NT2/D1 (cell line): ENCODE measurements at places on chromosomes 6 and 20.

- no peak for DNase-seq
These were observed 57.8 kb downstream of the KIZ start for GRCh38 chr20:21183722-21184121.

DNA sequence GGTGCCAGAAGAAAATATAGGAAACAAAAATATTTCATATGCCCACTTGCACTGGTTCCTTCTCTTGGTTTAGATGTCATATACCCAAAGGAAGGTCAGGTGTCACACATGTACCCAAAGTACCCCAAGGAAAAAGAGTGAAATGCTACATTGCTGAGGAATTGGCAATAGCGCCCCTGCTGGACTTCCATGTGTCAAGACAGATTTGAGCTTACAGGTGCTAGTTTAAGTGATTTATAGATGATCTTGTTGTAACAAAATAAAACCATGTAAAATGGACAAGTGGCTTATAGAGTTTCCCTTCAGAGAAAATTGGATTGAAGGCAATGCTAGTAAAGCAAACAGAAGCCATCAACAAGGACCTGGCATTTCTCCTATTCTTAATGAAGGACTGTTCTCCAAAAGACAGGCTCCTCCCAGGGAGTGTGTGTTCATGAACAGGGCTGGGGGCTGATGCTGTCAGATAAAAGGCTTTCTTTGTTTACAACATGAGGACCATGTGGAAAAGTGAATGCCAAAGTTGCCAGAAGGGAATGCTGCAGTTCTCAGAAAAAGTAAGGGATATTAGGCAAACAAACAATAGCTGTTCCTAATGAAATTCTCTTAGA is 64.3 kb upstream of the PAK5 start:
- DNase-seq: peak; percentile 27

DNA sequence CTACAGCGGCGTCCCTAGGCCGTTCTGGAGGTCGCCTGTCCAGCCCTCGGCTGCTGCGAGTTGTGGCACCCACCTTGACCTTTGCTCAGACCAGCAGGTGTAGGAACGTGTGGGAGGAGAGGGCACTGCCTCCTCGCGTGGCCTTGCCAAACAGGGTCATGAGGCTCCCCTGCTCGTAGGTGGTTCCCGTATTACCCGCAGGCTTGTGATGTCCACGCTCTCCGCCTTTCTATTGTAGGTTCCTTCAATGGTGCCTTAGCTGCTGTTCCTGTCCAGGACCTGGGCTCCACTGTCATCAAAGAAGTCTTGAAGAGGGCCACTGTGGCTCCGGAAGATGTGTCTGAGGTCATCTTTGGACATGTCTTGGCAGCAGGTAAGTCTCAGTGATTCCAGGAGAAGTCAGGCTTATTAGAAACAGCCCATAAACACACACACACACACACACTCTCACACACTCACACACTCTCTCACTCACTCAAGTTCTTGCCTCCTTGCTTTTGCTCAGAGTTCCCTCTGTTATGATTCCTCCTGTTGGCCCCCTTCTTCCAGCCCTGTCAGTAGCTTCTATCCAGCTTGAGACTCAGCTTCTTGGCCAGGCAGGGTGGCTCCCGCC is 942 bp downstream of the ACAT2 start:
- DNase-seq: no peak

DNA sequence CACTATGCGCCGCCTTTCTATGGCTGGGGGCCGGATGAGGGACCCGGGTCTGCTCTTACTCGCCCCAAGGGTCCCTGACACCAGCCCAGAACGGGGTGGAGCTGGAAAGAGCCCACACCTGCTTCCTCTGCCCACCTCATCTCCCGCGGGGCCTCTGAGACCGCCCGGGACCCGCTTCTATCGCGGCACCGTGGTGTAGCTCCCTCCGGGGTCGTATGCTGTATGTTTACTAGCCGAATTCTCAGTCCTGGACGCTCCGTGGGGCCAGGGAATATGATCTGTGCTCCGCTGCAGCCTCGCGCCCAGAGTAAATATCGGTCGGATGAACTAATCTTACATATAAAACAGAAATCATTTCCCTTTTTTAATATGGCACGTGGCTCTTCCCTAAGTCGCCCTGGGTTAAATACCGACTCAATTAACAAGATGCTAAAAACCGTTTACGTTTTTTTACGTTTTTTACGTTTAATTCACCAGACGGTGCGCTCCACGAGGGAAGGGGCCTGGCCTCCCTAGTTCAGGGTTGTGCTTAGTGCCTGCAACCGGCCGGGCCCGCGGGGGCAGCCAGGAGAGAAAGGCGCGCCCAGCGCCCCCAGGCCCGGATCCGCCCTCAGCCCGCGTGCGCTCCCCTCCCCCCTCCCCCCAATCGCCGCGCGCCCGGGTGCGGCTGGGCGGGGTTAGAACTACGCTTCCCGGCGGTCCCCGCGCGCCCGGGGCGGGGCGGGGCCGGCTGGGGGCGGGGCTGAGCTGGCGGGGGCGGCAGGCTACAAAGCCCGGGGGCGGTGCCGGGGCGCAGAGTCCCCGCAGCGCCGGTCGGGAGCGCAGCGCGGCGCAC is at the start of gene RBM38:
TSS of gene RBM38 (plus strand) at position 793 of the 835 bp plus-strand sequence. CDS start 186 bp downstream, outside the sequence.
- DNase-seq: no peak

GRCh38 chr6:138912308-138912707 is 75.7 kb downstream of the REPS1 start:
- no peak for DNase-seq

- DNase-seq: no peak
These were observed 66.3 kb upstream of the FBXL4 start for GRCh38 chr6:99014061-99014460.

DNA sequence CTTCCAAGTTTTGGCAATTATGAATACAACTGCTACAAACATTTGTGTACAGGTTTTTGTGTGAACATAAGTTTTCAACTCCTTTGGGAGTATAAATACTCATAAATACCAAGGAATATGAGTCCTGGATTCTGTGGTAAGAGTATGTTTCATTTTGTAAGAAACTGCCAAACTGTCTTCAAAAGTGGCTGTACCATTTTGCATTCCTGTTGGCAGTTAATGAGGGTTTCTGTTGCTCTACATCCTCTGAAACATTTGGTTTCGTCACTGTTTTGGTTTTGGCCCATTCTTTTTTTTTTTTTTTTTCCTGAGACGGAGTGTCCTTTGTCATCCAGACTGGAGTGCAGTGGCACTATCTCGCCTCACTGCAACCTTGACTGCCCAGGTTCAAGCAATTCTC is 8.5 kb downstream of the AP5S1 start:
- DNase-seq: no peak

DNA sequence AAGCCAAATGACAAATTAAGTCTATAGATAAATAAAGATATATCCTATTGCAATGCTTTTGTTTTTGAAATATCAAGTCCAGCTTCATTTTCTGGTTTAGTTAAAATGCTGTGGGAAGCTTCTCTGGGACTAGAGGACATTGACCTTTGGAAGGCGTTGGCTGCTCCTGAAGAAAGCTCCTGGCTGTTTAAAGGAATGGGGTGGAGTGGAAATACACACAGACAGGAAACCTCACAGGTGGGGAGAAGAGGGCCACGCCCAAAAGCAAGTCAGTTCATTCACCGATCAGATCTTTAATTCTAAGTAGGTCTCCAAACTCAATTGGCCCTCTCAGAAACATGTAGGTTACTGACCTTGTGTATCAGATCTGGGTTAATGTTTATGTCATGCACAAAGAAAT is 59.6 kb downstream of the SPTLC3 start:
- DNase-seq: no peak

DNA sequence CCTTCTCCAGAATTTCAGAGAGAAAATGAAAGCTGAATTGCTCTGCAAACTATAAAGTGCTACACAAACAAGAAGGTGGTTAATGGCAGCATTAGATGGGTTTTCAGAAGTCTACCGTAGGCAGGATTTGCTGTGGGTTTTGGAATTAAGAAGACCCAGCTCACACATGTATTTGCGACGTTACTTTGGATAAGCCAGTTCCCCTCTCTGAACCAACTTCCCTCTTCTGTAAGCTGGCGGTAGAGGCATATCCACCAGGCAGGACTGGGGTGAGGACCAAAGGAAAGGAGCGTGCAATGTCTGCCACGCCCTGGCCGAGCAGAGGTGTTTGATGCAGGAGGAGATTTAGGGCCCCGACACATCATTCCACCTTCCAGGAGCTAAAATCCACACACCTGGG is 6.9 kb downstream of the RSPO4 start:
- DNase-seq: no peak

- DNase-seq: no peak
These were observed 37.6 kb downstream of the RSPH3 start for GRCh38 chr6:158962371-158962770.

DNA sequence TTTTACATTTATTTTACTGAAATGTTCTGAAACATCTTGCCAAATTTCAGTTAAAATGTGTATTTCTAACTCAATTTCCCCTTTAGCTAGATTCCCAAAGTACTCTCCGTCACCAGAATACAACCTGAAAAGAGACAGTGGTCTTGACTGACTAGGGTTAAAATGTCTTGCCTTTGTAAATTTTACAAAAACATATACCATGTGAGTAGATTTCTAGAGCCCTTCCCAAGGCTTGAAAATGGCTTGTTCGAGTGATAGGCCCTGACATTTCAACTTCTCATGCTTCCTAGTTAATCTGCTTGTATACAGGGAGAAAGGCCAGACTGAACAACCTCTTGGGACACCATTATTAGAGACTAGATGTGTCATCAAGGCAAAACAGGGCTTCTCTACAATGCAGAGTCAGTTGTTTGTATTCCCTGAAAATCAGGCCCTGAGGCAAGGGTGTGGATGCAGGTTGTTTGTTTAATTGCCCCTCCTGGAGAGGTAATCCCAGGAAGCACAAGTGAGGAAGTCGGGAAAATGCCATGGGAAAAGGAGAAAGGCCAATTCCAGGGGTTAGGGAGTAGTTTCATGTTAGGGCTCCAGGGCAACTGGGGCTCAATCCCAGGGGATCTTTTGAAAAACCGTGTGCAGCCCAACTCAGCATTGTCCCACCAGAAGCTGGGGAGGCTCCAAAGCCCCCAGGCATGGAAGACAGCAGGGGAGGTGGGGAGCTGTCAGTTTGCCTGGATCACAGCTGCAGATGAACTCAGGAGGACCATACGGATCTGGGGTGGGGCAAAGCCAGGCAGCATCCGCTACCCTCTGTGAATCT is 11.6 kb upstream of the TFB1M start:
- DNase-seq: peak; percentile 16

DNA sequence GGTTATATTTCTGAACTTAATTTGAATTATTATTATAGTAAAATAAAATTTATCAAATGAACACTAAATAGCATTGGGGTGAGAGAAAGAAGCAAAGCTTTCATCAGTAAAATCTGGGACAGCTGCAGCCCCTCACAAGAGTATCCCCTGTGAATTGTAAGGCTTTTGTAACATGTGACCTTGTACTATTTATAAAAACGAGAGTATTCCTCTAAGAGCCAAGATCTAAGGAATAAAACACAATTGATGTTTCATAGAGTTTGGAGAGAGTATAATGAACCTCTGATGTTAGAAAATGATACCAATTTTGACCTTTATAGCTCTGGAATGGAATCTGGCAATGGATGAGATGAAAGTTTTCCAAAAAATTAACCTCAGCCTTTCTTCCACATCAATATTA is 617.2 kb upstream of the ID4 start:
- DNase-seq: no peak

GRCh38 chr20:32507998-32508774 is 76.9 kb downstream of the NOL4L start:
- no peak for DNase-seq

- DNase-seq: no peak
These were observed 88.8 kb downstream of the RIPOR3 start for GRCh38 chr20:50602432-50603088.

DNA sequence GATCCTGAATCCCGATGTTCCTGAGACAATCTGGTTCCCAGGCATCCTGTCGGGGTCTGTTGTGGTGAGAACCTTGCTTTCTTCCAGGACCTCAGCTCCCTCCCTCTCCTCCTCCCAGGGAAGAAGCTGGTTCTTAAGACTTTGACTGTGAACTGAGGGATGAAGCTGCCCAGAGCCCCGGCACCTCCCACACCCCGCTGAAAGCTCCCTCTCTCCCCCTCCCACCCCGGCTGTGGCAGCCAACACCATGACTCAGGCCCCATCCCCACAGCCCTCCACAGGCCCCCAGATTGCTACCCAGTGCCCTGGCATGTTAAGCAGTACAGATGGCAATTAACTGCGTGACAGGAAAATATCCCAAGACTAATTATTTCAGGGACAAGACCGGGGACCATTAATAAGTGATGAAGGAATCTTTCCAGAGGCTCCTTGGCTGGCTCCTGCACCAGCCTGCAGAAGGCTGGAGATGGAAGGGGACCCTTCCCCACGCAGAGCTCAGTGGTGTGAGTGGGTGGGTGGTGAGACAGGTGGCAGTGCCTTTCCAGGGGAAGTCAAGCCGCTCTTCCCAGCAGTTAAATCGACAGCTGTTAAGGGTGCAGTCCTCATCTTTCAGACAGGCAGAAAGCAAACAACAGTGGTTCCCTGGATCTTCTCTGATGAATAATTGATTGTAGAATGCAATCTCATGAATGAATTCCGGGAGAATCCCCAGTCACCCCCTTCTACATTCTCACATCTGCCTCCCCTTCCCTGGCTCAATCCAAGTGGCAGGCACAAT is 237.9 kb downstream of the LRFN2 start:
- no peak for DNase-seq

DNA sequence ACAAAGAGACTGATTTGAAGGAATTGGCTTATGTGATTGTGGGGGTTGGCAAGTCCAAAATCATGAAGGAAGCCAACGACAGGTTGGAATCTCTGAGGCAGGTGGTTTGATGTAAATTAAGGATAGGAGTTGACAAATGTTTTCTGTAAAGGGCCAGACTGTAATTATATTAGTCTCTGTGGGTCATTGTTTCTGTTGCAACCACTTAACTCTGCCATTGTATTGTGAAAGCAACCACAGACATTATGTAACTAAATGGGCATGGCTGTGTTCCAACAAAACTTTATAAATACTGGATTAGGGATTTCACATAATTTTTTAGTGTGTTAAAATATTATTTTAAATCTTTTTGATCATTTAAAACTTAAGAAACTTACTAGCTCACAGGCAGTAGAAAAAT is 199.2 kb upstream of the MYLIP start:
- DNase-seq: no peak

GRCh38 chr6:118134736-118135135 is 227.7 kb downstream of the SLC35F1 start:
- no peak for DNase-seq

DNA sequence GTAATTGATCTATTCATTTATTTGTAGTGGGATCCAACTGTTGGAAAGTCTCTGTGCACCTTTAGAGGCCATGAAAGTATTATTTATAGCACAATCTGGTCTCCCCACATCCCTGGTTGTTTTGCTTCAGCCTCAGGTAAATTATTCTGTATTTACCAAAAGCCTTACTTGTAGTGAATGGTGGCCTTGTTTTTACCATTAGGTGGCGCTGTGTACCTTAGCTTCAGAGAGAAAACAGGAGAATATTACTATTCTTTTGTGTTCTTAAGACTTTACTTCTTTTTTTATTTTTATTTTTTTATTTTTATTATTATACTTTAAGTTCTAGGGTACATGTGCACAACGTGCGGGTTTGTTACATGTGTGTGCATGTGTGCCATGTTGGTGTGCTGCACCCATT is 23.7 kb downstream of the PEX7 start:
- peak; percentile 35 for DNase-seq

GRCh38 chr20:43681991-43682410 is 15.1 kb downstream of the MYBL2 start:
- no peak for DNase-seq
